Activated CD4-positive, alpha-beta T cell treated with anti-CD3 and anti-CD28 coated beads, Interleukin-2, amount 50 U/mL, for 24 hours (primary cell): ENCODE measurements at places on chromosomes 11 and 22.

- DNase-seq = no peak
Measured at GRCh38 chr11:76588455-76589325, 81.9 kb downstream of the LRRC32 start.

- no peak for DNase-seq
Measured at GRCh38 chr11:12123273-12123672, 12.9 kb downstream of the MICAL2 start.

GRCh38 chr11:11480971-11481370 is 127.9 kb upstream of the CSNK2A3 start:
- no peak for DNase-seq

GRCh38 chr22:46763051-46763705 is 728 bp downstream of the TBC1D22A start:
- DNase-seq = no peak

- DNase-seq = no peak
Measured at GRCh38 chr22:36075230-36075629, 46.6 kb upstream of the RBFOX2 start.

- no peak for DNase-seq
Measured at GRCh38 chr22:44371741-44372525, 59.2 kb upstream of the SHISAL1 start.

DNA sequence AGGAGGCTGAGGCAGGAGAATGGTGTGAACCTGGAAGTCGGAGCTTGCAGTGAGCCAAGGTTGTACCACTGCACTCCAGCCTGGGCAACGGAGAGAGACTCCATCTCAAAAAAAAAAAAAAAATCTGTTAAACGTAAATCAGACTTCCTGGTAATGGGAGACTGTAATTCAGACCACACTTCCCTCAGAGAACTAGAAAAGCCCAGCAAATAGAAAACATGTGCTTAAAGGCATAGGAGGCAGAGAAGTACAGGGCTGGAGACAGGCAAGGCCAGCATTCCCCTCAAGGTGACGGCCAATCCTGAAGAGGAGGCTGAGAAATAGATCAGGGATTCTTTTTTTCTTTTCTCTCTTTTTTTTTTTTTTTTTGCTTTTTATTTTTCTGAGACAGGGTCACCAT is 8.2 kb downstream of the GGT5 start:
- DNase-seq = no peak

DNA sequence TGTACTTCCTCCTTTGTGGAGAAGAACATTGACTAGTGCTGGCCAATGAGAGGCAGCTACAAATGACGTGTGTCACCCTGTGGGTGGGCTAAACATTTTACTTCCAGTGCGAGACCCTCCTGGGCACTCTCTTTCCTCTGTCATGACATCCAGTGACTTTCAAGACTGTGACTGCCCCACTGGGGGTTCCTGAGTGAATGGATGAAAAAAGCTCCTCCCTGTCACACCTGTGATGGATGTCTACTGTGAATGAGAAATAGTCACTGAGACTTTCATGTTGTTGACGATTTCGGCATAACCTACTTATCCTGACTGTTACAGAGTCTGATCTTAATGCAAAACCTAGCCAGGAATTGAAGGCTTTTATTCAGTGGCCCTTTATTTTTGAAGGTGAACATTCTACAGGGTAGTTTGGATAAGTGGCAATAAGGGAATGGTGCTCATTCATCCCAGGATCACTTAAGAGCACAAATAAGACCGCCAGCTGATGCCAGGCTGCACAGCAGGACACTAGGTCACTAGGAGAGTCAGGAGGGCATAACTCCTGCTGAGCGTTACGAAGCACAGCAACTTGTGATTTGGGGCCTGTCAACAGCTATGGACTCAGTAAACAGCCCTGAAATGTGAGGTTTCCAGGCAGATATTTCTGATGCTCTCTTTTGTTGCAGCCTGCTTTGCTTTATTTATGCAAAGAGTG is 636.6 kb downstream of the NTM start:
- DNase-seq = no peak

- no peak for DNase-seq
Measured at GRCh38 chr11:28342716-28343115, 234.5 kb downstream of the METTL15 start.

DNA sequence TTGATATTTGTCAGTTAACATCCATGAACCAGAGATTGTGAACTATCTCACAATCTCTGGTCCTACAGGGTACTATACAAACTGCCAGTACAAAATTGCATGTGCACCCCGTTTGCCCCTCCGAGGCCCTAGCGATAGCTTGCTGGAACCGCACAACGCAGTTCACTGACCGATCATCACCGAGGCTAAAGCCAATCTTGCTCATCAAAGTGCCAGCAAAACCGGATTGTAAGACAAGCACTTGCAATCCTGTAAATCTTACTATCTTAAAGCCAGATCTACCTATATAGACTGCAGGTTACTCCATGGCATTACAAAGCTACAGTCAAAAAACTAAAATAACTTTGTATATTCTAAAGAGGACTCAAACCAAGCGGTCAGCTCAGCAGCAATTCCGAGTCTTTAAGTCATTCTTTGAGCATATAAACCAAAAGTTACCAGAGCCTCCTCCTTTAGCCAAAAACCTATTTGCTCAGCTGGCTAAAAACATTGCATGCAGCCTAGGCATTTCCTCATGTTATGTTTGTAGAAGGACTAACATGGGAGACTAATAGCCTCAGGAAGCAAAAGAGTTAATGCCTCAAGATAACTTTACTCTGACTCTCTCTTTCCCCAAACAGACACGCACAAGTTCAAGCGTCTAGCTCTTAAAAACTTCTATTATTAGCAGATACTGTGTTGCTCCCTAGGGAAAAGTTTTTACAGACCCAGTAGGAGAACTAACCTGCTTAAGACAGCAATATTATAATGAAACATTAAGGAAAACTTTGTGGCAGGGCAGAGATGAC is 30.7 kb upstream of the CPT1A start:
- DNase-seq = no peak
